ENCODE measurements at places on chromosomes 4 and X.

- peak; percentile 85 for DNase-seq
These were observed 354 bp upstream of the TEC start for GRCh38 chr4:48269861-48270522.

DNA sequence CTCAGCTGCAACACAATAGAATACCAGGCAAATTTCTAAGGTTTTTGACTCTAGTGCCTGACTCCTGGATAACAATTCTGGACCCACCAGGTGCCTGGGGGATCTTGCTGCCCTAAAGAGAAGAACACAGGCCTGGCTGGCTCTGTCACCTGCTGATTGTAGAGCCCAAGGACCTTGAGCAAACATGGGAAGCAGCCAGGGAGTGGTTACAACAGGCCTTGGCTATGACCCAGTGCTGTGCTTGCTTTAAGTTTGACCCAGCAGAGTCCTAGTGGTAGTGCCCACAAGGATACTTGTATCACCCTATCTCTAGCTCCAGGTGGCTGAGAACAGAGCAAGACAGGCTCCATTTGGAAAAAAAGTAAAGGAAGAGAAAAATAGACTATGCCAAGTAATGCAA lies 176.8 kb upstream of the DCAF12L2 start:
- DNase-seq: no peak

GRCh38 chr4:44535981-44536380 lies 87.4 kb upstream of the KCTD8 start:
- DNase-seq: no peak

DNA sequence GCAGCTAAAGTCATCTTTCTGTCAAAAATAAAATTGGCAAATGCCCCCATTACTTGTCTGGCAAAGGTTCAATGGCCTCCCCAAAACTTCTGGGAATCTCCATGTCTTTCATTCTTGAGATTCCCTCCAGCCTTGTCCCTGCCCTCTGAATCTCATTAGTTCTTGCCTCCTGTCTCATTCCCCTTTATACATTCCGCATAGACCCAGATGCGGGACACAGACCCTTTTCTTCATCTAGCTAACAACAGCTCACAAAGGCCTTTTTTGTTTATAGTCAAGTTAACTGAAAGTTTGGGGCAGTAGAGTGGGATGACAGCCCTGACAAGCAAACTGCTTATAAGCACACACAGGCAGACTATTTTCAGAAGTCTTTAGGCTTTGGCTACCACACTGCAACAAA lies 306.1 kb upstream of the FAM241A start:
- DNase-seq: no peak

GRCh38 chr4:138796761-138797160 lies 218.8 kb upstream of the NOCT start:
- DNase-seq: no peak

- DNase-seq: no peak
These were observed 7.4 kb downstream of the DMP1 start for GRCh38 chr4:87657525-87657924.

GRCh38 chr4:98689507-98690174 lies 31.2 kb upstream of the TSPAN5 start:
- DNase-seq: no peak

DNA sequence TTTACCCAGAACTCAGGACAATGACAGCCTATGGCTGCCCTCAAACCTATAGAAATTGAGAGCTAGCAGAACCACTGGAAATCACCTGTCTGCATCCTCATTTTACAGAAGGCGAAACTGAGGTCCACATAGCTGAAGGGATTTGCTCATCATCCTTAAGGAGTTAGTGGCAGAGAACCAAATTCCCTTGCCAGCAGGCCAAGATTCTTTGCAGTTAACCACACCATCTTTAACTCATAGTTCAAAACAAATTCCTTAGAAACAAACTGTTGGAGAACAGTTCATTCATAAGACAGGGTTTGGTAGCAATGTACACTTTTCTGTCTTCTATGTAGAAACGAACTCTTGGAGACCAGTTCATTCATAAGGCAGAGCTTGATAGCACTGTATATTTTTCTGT lies 37.9 kb upstream of the RAP2C start:
- no peak for DNase-seq

DNA sequence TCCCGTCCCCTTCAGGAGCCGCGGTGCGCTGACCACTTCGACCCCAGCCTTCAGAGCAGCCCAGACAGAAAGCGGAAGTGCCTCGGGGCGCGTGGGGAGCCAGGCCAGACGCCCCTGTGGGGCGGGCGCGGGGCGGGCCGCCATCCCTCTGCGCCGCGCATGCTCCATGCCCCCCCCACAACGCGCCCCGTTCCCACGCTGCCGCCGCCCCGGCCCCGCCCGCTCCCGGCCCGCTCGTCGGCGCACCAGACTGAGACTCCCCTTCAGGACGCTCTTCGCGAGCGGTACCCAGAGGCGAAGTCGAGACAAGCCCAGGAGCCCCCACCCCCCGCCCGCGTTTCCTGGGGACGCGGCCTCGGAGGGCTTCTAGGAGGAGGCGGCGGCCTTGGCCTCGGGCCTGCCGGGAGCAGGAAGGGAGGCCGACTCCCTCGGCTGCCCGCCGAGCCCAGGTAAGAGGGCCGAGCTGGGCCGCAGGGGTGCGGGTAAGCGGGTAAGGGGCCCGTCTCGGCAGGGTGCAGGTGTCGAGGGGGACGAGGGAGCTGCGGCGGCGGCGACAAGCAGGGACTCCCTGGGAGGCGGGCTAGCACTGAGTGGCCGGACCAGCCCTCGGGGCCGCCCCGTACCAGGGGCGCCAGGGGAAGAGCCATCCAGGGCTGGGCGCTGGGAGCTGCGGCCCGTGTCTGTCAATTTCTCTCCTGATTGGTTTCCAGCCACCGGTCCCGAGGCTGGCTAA lies at the start of gene ZFP92:
ZFP92 (plus strand) TSS at position 218 of the 733 bp plus-strand sequence. CDS start 6,851 bp downstream, outside the sequence.
- peak; percentile 31 for DNase-seq

GRCh38 chrX:93422693-93423092 lies 250.7 kb downstream of the NAP1L3 start:
- DNase-seq: no peak

- DNase-seq: no peak
These were observed 44.5 kb downstream of the SLC2A9 start for GRCh38 chr4:9976781-9977180.

GRCh38 chr4:78482281-78482680 lies 69.3 kb upstream of the ANXA3 start:
- no peak for DNase-seq

DNA sequence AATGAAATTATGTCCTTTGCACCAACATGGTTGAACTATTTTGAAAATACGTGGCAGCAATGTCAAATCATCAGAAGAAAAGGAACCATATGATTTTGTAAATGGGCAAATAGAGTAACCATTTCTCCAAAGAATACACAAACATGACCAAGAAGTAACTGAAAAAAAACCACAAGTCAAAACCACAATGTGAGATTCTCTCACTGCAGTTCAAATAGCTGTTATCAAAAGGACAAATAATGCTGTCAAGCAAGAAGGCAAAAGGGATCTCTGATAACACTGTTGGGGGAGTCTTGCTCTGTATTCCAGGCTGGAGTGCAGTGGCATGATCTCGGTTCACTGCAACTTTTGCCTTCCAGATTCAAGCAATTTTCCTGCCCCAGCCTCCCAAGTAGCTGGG lies 280.8 kb upstream of the ZCCHC13 start:
- no peak for DNase-seq

GRCh38 chr4:162891788-162892707 lies 274.6 kb downstream of the NAF1 start:
- DNase-seq: no peak

GRCh38 chrX:127313635-127314034 lies 494.1 kb downstream of the PRR32 start:
- DNase-seq: no peak

GRCh38 chrX:9913146-9913433 lies 54.1 kb upstream of the CLDN34 start:
- DNase-seq: no peak

DNA sequence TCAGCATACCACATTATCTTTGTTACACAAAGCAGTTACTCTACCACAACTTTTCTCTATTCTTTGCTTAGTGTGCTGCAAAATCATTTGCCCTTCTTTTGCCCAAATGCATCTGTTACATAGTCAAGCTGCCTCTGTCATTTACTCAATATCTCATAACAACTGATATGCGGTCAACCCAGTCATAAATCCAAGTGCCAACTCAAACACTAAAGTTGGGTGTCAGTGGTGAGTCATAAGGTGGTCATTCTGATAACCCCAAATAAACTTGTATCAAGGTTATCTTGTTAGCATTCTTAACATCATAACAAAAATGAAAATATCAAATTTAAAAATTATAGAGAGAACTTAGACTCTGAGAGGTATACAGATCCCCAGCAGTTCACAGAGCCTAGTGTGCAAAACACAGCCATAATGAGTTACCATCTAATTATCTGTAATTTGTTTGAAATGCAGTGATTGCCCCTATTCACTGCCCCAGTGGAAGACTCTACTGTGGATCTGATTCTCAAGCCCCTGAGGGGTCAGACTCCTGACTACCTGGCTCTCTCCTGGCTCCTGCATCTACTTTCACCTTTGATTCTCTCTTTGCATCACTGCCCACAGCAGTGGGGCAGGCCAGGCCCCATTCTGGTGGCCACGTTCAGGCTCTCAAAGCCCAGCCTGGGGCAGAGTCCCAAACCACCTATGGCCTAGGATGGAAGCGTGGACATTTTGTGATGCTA lies 29.2 kb downstream of the TBC1D9 start:
- no peak for DNase-seq

DNA sequence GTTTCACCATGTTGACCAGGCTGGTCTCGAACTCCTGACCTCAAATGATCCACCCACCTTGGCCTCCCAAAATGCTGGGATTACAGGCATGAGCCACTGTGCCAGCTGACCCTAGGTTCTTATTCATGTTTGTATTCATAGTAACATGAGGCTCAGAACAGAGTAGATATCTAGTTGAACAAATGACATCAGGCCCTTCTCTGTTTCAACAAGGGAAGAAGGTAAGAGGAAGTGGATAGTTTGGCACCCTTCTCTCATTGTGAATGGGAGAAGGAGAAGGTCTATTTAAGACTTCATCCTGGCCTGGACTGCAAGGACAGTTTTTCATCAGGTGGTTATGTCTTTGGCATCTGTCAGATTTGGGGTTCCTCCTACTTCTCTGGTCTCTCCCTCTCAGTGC lies 13.8 kb downstream of the GJB1 start:
- DNase-seq: no peak

DNA sequence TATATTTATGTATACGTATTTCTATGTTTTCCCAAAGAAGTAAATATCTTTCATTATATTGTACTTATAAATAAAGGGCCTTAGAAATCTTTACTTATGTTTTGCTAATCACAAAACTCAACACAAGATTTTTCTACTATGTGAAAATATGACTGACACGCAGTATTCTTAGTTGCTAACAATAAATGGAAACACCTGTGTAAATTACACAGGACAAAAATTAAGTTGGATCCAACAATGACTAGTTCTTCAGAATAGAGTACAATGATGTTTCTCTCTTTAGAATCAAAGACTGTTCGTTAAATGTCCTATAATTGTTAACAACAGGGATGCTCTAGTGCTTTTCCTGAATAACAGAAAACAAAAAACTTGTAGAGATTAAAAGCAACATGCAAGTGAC lies 96.1 kb downstream of the PPP3CA start:
- DNase-seq: no peak

DNA sequence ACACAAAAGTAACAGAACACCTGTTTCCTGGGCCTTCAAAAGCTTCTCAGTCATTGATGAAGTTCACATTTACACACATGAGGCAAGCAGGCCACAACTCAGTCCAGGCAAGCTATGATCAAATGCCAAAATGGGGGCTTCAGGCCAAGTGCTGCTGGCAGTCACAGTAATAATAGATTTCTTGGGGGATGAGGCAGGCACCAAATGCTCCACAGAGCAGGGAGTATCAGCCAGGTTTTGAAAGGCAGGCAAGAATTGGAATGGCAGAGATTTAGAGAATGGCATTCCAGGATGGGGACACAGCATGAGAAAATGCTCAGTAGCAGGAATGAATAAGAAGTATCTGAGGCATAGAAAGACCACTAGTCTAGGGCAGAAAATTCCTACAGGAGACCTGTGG lies 52.8 kb downstream of the GRIA3 start:
- no peak for DNase-seq

DNA sequence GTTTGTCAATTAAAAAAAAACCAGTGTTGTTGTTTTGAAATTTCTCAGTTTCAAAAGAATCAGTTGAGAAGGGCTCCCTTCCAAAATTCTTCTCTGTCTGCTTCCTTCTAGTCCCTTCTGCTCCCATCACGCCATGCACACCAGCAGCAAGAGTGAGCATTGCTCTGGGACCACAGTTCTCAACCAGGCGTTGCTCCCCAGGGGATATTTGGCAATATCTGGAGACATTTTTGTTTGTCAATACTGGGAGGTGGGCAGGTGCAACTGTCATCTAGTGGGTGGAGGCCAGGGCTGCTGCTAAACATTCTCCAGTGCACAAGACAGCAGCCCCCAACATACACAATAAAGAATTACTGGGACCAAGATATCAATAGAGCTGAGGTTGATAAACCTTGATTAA lies 74.8 kb upstream of the EGFL6 start:
- no peak for DNase-seq

- no peak for DNase-seq
These were observed 7.4 kb downstream of the DCAF8L2 start for GRCh38 chrX:27597508-27597907.

DNA sequence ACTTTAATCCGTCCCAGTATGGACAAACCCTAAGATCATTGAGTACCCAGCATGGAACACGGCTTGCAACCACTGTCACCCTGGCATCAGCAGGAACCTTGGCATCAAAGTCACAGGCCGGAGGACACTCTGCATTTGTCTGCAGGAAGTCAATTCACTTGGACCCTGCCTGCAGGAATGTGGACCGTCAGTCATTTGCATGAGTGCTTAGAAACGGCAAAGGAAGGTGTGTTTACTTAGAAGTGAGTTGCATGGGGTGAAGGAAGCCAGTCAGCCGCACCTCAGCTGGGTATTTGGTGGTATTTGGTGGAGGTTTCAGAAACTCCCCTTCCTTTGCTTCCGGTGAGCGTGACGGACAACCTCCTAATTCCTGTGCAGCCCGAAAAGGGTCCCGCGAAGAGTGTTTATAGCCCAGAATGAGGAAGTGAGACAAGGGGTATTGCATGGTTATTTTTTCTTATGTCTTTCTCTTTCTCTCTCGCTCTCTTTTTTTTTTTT lies 15.5 kb downstream of the P2RY8 start:
- peak; percentile 31 for DNase-seq

DNA sequence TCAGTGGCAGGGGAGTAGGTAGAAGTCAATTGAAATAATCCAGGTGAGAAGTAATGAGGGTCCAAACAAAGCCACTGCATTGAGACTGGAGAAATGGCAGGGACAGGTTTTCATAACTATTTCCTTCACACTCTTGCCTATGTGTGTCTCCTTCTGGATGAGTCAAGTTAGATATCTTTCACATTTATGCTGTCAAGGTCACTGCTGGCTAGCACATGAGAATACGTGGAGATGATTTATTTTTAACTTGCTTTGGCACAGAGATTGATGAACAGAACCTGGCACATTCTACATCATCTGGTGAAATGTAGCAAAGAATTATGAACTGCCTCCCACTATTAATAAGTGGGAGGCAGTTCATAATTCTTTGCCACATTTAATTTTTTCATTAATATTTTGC lies 66.7 kb upstream of the BOD1L1 start:
- no peak for DNase-seq
